ENCODE measurements at places on chromosomes 4 and X.

GRCh38 chrX:9786798-9787635 lies 788 bp downstream of the SHROOM2 start:
- DNase-seq: no peak

DNA sequence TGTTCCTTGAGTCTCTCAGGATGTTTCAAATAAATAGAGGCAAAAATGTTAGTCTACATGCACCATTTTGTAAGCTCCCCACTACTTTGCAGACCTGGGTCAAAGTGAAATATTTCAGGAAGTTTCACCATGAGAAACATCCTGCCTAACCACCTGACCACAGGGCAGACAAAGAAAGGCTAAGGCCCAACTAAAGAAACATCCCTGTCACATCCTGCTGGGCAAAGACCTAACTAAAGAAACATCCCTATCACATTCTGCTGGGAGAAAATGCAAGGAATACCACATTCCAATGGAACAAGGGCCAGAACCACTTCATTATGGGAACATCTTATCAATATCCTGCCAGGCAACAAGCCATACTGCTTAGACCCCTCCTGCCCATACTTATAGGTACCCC lies 1303.4 kb downstream of the TECRL start:
- no peak for DNase-seq

DNA sequence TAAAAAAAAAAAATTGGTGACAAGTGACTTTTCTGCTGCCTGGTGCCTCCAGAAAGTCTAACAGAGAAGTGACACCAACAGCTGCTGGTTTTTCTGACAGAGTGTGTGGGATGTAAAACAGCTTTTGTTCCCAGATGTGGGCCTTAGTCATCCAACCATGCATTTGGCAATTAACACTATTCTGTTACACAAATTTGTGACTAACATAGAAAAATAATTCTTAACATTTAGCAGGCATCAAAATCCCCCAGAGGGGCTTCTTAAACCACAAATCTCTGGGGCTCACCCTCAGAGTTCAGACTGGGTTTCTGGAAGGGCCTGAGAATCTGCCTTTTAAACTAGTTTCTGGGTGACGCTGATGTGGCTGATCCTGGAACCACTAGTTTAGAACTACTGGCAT lies 100.5 kb upstream of the PCDH7 start:
- DNase-seq: no peak

GRCh38 chr4:103410386-103410785 lies 212.2 kb upstream of the CENPE start:
- DNase-seq: no peak

GRCh38 chr4:144787365-144788258 lies 141.7 kb downstream of the HHIP start:
- peak; percentile 42 for DNase-seq

DNA sequence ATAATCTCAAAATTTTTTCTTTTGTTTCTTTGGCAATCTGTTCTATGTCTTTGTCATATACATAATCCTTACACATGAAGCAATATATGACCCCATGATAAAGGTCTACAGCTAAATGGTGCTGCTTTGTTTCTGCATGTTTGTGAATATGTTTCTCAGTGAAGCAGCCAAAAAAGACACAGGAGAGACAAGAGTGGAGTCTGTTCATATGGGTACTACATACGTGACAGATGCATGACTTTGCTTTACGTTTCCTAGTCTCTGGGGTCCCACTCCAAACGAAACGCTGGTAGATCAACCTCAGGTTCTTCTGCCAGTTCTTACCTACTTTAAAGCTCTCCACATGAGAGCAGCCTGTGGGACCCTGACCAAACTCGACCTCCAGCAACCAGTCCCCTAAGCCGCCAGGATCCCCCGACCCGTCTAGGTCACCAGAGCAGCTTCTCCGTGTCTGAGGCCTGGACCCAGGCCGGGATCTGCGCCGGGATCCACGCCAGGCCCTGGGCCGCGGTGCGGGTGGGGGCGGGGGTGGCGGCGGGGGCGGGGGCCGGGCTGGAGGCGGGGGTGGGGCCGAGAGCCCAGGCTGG lies 1.5 kb downstream of the USP51 start:
- no peak for DNase-seq

DNA sequence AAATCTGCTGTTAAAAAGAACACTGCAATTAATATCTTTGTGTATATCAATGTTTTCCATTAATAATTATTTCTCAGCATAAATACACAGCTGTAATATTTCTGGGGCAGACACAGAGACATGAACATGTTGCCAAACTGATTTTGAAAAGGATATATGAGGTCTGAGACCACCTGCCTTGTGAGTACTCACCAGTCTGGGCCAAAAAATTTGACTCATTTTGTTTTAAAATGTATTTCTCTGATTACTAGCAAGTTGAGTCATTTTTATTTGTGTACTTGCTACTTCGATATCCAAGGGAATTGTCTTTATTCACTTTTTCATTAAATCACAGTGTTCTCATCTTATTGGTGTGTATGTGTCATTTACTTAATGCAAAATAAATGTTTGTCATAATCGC lies 8.5 kb upstream of the RAI2 start:
- no peak for DNase-seq

- no peak for DNase-seq
Observed at GRCh38 chr4:176308441-176308840, 11.3 kb upstream of the SPCS3 start.

GRCh38 chr4:3689006-3689405 lies 77.2 kb upstream of the ADRA2C start:
- DNase-seq: no peak

DNA sequence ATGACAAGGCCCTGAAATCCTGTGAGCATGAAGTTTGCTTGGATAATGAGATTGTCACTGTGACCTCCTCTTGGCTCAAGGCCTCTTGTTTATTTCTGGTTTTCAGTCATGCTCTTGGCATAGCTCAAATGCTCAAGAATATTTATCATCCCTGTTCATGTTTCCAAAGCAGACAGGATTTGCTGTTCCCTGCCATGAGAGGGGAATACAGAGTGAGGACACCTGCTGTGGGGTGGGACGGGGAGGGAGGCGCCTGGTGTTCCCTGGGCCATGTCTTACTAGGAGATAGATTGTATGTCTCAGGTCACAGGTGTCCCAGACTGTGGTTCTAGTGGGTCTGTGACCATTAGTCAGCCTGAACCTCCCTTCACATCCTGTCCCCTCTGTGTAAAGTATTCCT lies 34.9 kb upstream of the SH3RF1 start:
- DNase-seq: peak; percentile 68

GRCh38 chr4:147785129-147785528 lies 53.2 kb downstream of the ARHGAP10 start:
- DNase-seq: no peak

GRCh38 chr4:48079972-48080391 lies 54.1 kb downstream of the TXK start:
- peak; percentile 18 for DNase-seq

- DNase-seq: no peak
Observed at GRCh38 chrX:13939741-13940597, 89.7 kb downstream of the GEMIN8 start.

GRCh38 chr4:181161669-181162068 lies 1081.5 kb upstream of the TENM3 start:
- DNase-seq: no peak

GRCh38 chr4:78099058-78099457 lies 41.9 kb downstream of the FRAS1 start:
- no peak for DNase-seq

DNA sequence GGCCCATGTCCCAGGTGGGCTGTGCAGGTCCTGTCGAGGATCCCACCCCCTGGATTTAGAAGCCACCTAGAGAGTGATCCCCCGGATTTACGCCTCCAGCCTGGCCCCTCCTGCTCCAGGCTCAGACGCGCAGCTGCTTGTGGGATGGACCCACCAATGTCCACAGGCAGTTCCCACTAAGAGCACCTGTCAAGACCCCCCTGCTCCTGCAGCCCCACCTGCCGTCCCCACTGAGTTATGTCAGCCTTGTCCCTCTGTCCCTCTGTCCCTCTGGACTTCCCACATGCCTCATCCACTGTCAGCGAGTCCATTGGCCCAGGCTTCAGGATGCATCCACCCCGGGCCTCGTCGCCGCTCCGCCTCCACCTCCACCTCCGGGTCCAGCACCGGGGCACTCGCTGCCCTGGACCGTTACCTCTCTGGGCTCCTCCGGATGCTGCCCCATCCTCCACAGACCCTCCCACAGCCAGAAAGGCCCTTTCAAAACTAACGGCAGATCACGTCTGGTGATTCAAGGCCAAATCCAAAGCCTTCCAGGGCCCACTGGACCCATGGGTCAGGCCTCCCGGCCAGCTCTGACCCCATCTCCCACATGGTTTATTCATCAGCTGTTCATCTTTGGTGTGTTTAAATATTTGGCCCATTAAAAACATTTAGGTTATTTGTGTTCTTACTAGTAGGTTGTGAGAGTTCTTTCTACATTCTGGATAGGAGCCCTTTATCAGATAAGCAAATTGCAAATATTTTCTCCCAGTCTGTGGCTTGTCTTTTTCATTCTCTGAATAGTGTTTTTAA lies 28.3 kb downstream of the HTRA3 start:
- no peak for DNase-seq

DNA sequence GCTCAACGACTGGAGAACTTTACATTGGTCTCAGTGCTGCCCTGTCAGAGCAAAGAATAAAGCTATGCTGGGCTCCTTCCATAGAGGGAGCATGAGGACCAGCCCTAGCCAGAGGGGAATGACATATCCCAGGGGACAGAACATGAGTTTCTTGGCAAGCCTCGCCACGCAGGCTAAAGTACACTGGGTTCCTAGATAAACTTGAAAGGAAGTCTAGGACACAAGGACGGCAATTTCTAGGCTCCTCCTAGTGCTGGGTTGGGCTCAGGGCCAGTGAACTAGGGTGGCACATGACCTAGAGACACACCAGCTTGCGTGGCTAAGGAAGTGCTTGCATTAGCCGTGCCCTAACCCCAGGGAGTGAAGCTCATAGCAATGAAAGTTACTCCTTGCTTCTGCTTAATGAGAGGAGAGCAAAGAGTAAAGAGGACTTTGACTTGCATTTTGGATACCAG lies 141.0 kb downstream of the MAB21L2 start:
- DNase-seq: no peak

DNA sequence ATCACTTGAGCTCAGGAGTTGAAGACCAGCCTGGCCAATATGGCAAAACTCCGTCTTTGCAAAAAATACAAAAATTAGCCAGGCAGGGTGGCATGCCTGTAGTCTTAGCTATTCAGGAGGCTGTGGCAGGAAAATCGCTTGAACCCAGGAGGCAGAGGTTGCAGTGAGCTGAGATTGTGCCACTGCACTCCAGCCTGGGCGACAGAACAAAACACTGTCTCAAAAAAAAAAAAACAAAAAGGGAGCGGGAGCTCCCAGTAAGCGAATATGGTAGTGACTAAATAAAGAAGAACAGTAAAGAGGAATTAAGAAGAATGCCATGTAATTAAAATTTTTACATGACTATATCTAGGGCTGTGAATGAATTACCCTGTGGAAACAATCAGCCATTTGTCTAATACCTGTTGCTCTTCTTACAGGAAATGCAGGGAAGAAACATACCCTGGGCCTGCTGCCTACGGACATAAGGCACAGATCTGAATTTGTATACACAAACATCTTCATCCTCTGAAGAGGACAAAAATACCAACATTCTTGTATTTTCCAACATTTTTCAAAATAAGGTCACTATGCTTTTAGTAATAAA lies 11.4 kb downstream of the WDFY3 start:
- DNase-seq: no peak

- DNase-seq: no peak
Observed at GRCh38 chr4:42627885-42628646, 28.8 kb downstream of the ATP8A1 start.

GRCh38 chr4:89860971-89861370 lies 24.0 kb upstream of the SNCA start:
- no peak for DNase-seq

DNA sequence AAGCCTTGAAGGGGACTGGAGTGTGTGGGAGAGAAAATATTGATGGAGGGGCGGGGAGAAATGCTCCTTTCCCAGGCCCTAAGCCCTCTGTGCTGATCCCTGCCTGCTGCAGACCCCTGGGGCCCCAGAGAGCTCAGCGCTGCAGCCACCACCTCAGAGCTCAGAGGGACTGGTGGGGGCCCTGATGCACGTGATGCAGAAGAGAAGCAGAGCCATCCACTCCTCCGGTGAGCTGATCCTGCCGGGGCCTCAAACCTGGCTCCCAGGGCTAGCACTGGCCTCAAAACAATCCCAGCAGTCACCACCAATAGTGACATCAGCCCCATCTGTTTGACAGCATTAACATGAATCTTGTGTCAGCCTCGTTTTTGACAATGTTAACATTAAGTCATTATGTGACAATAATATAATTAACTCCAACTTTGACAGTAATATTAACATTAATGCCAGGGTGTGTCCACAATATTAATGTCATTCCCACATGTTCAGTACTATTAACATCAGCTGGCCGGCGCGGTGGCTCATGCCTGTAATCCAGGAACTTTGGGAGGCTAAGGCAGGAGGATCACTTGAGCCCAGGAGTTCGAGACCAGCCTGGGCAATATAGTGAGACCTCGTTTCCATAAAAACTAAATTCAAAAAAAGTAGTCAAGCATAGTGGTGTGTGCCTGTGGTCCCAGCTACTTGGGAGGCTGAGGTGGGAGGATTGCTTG lies 5.8 kb downstream of the WAS start:
- DNase-seq: no peak

DNA sequence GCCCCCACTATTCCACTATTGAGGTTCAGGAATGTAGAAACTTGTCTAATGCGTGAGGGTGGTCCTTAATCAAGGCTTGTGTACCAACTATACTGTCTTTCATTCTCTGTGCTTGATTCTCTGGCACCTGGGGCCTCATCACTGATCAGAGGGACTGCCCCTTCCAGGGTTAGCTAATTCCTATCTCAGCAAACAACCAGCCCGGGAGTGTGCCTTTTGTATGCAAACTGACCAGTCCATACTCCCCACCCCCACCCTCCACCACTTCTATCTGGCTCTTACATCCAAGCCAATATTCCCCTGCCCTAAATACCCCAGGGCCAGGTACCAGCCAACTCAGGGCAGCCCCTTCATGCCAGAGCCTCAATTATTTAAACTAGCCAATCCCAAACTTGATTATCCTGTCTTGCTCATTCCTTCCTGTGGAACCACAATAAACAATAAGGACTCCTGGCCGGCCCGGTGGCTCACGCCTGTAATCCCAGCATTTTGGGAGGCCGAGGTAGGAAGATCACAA lies 59.3 kb downstream of the FTHL17 start:
- no peak for DNase-seq

GRCh38 chrX:10062352-10062751 lies 94.4 kb upstream of the CLCN4 start:
- DNase-seq: no peak

DNA sequence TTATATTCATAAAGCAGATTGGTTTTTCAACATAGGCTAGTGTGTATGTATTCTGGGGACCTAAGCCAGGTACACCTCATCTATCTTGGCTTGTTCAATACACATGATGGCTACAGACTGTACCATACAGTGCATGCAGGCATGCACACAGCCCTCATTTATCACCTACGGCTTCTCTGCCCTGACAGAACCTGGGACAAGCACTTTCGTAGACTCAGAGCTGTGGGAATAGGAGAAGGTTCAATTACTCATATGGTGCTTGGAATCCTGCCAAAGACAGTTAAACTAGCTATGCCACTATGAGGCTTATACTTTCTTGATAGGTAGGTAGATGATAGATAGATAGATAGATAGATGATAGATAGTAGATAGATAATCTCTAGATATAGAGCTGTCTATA lies 457.2 kb downstream of the GALNTL6 start:
- no peak for DNase-seq

- peak; percentile 45 for DNase-seq
Observed at GRCh38 chrX:153970357-153971123, 1.1 kb downstream of the HCFC1 start.

GRCh38 chr4:5448221-5448620 lies 260.1 kb downstream of the EVC2 start:
- no peak for DNase-seq

Measured in T47D (cell line).